CD8-positive, alpha-beta memory T cell (primary cell): ENCODE measurements at places on chromosomes 3 and 15. TPM values are rescaled to one million over a fixed set of nuclear protein-coding genes. Genes with fewer than 3 reads are reported as not detected.
A peak's percentile ranks its signal among the peaks of the same experiment; 100 is the strongest.

DNA sequence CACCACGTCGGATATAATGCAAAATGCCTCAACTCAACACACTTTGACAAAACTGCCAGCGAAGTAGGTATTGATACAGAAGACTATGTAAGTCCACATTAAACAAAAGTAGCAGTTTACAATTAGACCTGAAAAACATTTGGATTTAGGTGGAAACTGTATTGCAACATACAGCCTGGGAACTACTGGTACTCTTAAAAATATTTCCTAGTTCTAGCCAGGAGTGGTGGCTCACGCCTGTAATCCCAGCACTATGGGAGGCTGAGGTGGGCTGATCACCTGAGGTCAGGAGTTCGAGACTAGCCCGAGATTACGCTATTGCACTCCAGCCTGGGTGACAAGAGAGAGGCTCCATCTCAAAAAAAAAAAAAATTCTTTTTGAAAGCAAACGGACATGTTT lies 246.2 kb downstream of the ZBTB20 start:
- no peaks in the 10 kb centered on the region for H3K27me3 ChIP-seq
- H3K36me3 ChIP-seq = no peaks in the 10 kb centered on the region
- no peak for DNase-seq
- no peak overlapping the region for H3K4me3 ChIP-seq
- no peak overlapping the region for H3K27ac ChIP-seq

DNA sequence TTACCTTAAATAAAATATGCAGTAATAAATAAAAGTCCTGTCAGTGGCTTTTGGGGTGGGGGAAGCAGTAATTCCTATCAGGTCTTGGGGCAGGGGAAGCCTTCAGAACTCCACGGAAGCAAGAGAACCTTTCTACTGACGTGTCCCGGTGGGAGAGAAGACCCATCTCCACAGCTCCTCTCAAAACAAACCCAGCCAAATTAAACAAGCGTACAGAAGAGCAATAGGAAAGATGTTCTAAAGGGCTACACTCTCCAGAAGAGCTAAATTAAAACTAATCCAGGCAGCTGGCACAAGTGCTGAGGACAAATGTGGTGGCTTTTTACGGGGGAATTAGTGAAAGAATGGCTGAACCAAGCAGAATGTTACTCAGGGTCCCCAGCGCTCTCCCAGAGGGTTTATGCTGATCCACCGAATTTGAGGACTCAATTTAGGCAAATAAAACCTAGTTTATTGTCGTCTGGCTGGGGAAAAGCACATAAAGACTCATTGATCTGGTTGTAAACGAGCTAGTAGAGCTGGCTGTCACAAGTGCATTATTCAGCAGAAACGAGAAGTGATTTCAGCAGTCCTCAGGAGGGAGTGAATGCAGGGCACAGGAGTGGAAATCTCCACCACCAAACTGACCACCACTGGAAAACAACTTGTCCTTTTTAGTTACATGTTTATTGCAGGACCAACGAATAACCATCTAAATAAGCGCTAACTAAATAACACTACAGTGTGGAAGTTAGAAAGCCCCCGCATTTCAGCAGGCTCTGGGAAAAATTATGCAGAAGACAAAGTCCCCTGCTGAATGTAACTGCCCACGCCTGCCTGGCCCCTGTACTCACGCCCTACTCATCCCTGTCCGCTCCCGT lies 13.5 kb downstream of the BFSP2 start:
- no peak overlapping the region for H3K4me3 ChIP-seq
- no peaks in the 10 kb centered on the region for H3K36me3 ChIP-seq
- H3K27me3 ChIP-seq = no peaks in the 10 kb centered on the region
- no peak for DNase-seq

GRCh38 chr15:70614221-70614620 lies 149.1 kb downstream of the UACA start:
- H3K27ac ChIP-seq = no peak overlapping the region
- H3K4me1 ChIP-seq = no peaks in the 10 kb centered on the region
- no peak for DNase-seq
- H3K36me3 ChIP-seq = no peaks in the 10 kb centered on the region
- no peaks in the 10 kb centered on the region for H3K27me3 ChIP-seq

DNA sequence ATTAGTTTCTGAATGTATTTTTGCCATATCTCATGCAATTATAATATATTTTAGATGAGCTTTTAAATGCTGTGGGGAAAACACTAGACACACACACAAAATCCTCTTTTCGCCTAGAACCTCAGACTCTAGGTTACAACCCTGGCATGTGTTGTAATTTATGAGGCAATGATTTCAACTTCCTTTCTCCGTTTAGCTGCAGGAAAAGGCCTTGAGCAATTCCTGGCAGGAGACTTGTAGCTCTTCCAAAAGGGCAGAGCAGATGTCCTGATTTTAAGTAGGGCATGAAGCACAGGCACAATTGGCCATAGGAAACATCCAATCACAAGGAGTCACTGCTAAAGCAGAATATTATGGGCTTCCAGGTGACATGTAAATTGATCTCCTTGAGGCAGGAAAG lies 82.0 kb downstream of the GPR156 start:
- H3K27me3 ChIP-seq = no peaks in the 10 kb centered on the region
- H3K4me1 ChIP-seq = no peaks in the 10 kb centered on the region
- no peaks in the 10 kb centered on the region for H3K36me3 ChIP-seq
- no peak overlapping the region for H3K4me3 ChIP-seq
- H3K27ac ChIP-seq = no peak overlapping the region

DNA sequence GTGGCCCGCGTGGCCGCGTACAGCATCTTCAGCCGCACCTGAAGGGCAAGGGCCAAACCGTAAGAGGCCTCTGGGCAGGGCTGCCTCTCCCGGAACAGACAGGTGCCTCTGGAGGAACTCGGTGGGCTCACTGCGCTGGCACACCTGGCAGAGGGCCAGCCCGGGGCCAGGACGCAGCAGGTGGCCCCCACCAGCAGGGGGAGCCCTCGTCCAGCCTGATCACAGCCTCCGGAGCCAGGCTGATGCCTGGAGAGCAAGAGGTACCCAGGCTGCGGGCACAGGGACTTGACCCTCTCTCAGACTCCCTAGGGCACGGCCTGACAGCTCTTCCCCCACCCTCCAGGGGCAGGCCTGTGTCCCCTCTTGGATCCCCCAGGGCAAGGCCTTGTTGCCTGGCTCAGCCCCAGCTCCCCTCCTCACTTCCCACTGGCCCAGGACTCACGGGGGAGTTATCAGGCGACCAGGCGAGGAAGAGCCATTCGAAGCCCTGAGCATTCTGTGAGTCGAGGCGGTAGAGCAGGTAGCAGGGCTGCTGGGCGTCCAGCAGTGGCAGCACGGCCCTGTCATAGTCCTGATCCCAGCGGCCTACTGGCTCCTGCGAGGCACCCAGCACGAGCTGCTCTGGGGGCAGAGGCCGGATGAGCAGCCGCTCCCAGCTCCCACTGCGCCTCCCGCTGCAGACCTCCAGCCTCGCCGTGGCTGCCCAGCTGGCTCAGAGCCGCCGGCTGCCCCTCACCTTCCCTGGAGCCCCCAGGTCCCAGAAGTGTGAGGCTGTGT lies 6.2 kb upstream of the TLR9 start:
- H3K4me3 ChIP-seq = no peak overlapping the region
- H3K36me3 ChIP-seq = peaks cover 26% of the 10 kb centered on the region
- H3K27ac ChIP-seq = no peak overlapping the region
- no peaks in the 10 kb centered on the region for H3K27me3 ChIP-seq

- no peaks in the 10 kb centered on the region for H3K27me3 ChIP-seq
- no peak overlapping the region for H3K27ac ChIP-seq
- no peaks in the 10 kb centered on the region for H3K36me3 ChIP-seq
- H3K4me1 ChIP-seq = no peaks in the 10 kb centered on the region
These were observed 268.0 kb downstream of the EPHA3 start for GRCh38 chr3:89375451-89375850.

DNA sequence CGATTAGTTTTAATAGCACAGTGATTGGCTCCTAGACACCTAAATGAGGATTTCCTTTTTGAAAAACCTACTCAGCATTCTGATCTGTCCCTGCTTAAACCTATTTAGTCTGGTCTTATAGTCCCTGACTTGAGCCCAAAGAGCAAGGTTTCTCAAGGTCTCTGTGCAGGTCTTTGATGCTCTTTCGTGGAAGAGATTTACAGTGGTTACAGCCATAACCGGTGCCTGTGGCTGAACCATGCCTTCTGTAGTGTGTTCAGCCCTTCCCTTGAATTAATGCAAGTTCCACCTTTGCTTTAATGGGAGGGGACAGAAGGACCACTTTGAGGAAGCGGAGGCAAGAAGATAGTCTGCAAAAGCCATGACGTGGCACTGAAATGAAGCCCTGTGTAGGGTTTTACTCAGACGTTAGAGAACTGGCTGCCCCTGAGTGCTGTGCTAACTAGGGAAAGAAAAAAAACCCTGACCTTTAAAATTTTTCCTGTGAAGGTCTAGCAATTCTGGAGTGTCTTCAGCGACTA lies 43.0 kb downstream of the ZBTB38 start:
- H3K36me3 ChIP-seq = peaks cover 16% of the 10 kb centered on the region
- peak overlapping the region; percentile 38 for H3K4me3 ChIP-seq
- peak overlapping the region; percentile 34 for H3K27ac ChIP-seq
- H3K4me1 ChIP-seq = peaks cover 76% of the 10 kb centered on the region

DNA sequence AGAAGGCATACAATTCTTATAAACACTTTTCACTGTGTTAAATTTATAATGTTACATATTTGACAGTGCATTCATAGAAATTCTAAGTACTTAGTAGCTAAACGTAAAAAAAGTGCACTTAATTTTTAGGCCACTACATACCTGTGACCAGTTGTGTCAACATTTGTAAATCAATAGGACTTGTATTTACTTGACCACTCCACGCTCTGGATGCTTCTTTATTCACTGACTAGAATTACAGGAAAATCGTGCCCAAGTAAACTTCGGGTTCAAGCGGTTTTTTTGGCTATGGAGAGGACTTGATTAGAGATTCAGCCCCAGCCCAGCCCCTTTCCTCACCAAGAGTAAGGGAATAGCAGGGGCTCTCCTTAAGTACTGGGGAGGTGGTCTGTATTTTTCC lies 21.8 kb downstream of the WDR53 start:
- DNase-seq = no peak
- no peaks in the 10 kb centered on the region for H3K4me1 ChIP-seq
- H3K36me3 ChIP-seq = no peaks in the 10 kb centered on the region

- no peaks in the 10 kb centered on the region for H3K27me3 ChIP-seq
- H3K4me3 ChIP-seq = peak overlapping the region; percentile 48
- H3K27ac ChIP-seq = no peak overlapping the region
These were observed 593 bp downstream of the TMOD2 start for GRCh38 chr15:51751697-51752683.

DNA sequence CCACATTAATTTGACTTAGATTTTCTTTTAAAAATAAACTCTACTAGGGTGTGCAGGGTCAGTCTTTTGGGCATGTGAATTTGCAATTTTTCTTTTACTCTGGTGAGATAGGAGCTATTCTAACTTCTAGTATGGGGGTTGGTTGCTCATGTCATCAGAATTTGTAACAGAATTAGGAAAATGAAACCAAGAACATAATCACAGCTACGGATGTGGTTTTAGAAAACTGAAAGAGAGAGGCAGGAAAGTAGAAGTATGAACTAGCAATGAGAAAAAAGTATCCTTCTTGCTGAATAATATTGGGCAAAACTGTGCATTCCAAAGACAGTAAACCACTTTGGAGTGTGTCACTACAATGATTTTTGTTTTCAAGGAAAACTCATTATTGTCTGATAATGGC lies 43.3 kb downstream of the ADPGK start:
- no peak overlapping the region for H3K27ac ChIP-seq
- peak; percentile 16 for DNase-seq
- peaks cover 6% of the 10 kb centered on the region for H3K36me3 ChIP-seq
- peak overlapping the region; percentile 1 for H3K4me3 ChIP-seq

- H3K4me1 ChIP-seq = peaks cover 10% of the 10 kb centered on the region
- DNase-seq = peak; percentile 94
- no peak overlapping the region for H3K4me3 ChIP-seq
- H3K27ac ChIP-seq = peak overlapping the region; percentile 33
- H3K36me3 ChIP-seq = no peaks in the 10 kb centered on the region
These were observed 461 bp upstream of the FAH start for GRCh38 chr15:80152180-80152895.

The PRICKLE2 gene
- total RNA-seq = not detected

The GMPPB gene
- 52.6 TPM for total RNA-seq

The OR5H2 gene
- not detected for total RNA-seq

The SLC22A14 gene
- total RNA-seq = not detected

The RAF1 gene
- total RNA-seq = 90.9 TPM

The MESD gene
- total RNA-seq = 25.7 TPM

The GPR62 gene
- total RNA-seq = not detected

The FRMD5 gene
- total RNA-seq = 0.28 TPM

The GP9 gene
- not detected for total RNA-seq

The NR1D2 gene
- 8.4 TPM for total RNA-seq

The BNC1 gene
- not detected for total RNA-seq

The PIGBOS1 gene
- total RNA-seq = 11.9 TPM

The CEP152 gene
- 20.7 TPM for total RNA-seq
